ENCODE measurements at places on chromosomes 12 and 14. TPM values are rescaled to one million over a fixed set of nuclear protein-coding genes. Genes with fewer than 3 reads are reported as not detected.

The SLC25A29 gene
- total RNA-seq: 45.5 TPM

The PITPNM2 gene
- 13.0 TPM for total RNA-seq

The NGB gene
- total RNA-seq: not detected

The ADGRD1 gene
- total RNA-seq: not detected

The RNU4-1 gene
- under 0.01 TPM for total RNA-seq

The NR1H4 gene
- not detected for total RNA-seq

The RPGRIP1 gene
- total RNA-seq: 0.05 TPM

The MYO1A gene
- total RNA-seq: not detected

The TMEM63C gene
- not detected for total RNA-seq

The TAS2R50 gene
- total RNA-seq: 0.20 TPM

The ADAM21 gene
- 0.07 TPM for total RNA-seq

The RERG gene
- total RNA-seq: not detected

The SOS2 gene
- 17.1 TPM for total RNA-seq

The BHLHE41 gene
- 4.4 TPM for total RNA-seq

The AQP6 gene
- not detected for total RNA-seq

The RPS6KA5 gene
- 1.00 TPM for total RNA-seq

The PLBD1 gene
- 0.27 TPM for total RNA-seq

The TPH2 gene
- total RNA-seq: not detected

The ENDOU gene
- not detected for total RNA-seq

The CLEC2A gene
- total RNA-seq: not detected

The TAS2R13 gene
- total RNA-seq: 0.10 TPM

The RFLNA gene
- not detected for total RNA-seq

The LRP1-AS gene
- not detected for total RNA-seq

The PAH gene
- not detected for total RNA-seq

The FMNL3 gene
- 49.6 TPM for total RNA-seq

The SLC7A8 gene
- not detected for total RNA-seq

The CTSG gene
- not detected for total RNA-seq

The P3H3 gene
- 7.5 TPM for total RNA-seq

The PIANP gene
- not detected for total RNA-seq

The CD163 gene
- not detected for total RNA-seq

The SCNN1A gene
- 0.87 TPM for total RNA-seq

The COQ5 gene
- 34.0 TPM for total RNA-seq

The LTB4R gene
- 12.9 TPM for total RNA-seq

The LALBA gene
- total RNA-seq: not detected

The ARHGEF40 gene
- 4.5 TPM for total RNA-seq

The KERA gene
- total RNA-seq: not detected

The P2RX2 gene
- total RNA-seq: not detected

The MGAT4C gene
- not detected for total RNA-seq

The A2M gene
- 45.0 TPM for total RNA-seq

The CD69 gene
- 0.25 TPM for total RNA-seq

The SLC5A8 gene
- total RNA-seq: not detected

The SELPLG gene
- total RNA-seq: 0.07 TPM

The FERMT2 gene
- total RNA-seq: 115 TPM

The SDSL gene
- total RNA-seq: 6.3 TPM

The DAO gene
- not detected for total RNA-seq

The DHRS2 gene
- 0.13 TPM for total RNA-seq

The TMPRSS12 gene
- not detected for total RNA-seq

The C12orf56 gene
- total RNA-seq: not detected

The FZD10 gene
- total RNA-seq: not detected

The ISCU gene
- total RNA-seq: 112 TPM

The BIN2 gene
- total RNA-seq: not detected
